ENCODE measurements at places on chromosomes 4 and X.
A peak's percentile ranks its signal among the peaks of the same experiment; 100 is the strongest.

DNA sequence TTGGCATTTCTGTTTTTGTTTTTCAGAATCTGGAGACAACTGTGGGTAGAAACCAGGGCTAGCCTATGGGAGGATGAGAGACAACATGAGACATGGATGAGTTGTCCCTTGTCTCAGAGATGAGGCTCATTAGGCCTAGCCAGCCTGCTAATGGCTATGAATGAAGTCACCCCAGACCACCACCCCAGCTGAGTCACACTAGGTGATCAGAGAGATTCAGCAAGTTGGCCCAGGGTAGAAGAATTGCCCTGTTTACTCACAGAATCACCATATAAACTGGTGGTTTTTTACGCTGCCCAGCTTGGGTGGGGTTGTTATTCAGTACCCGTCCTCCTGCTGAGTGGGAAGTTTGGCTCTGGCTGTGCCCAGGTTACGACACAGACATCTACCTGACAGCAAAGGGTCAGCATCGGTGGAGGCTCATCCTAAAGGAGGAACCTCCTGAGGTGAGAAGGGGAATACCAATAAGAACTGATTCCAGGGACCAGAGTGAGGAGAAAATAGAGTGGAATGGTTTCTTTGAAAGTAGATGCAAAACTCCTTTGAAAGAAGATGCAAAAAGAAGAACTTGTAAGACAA, 17.2 kb upstream of the ARSJ start:
- no peak for DNase-seq

GRCh38 chrX:107565931-107566603, 62.2 kb upstream of the PRPS1 start:
- DNase-seq = no peak

- peak; percentile 31 for DNase-seq
These were observed 138.9 kb upstream of the INPP4B start for GRCh38 chr4:142984871-142985585.

GRCh38 chrX:25810202-25810601, 327.9 kb upstream of the MAGEB18 start:
- no peak for DNase-seq

- no peak for DNase-seq
These were observed 5.2 kb upstream of the CXCL2 start for GRCh38 chr4:74104145-74104544.

DNA sequence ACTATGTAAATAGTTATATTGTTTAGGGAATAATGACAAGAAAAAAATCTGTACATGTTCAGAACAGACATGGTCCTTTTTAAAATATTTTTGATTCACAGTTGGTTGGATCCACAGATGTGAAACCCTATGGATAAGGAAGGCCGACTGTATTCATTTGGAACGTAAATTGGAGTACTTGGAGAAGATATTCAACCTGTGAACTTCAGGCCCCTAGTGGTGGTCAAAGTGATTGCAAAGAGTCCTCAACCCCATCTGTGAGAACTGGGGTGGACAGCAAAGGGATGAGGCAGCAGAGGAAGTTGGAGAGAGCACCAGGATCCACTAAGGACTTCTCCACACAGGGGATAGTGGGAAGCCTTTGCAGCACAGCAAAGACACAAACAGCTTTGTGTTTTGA, 6.2 kb upstream of the CXCL13 start:
- DNase-seq = peak; percentile 60

GRCh38 chr4:159150821-159151390, 48.0 kb downstream of the RAPGEF2 start:
- no peak for DNase-seq

DNA sequence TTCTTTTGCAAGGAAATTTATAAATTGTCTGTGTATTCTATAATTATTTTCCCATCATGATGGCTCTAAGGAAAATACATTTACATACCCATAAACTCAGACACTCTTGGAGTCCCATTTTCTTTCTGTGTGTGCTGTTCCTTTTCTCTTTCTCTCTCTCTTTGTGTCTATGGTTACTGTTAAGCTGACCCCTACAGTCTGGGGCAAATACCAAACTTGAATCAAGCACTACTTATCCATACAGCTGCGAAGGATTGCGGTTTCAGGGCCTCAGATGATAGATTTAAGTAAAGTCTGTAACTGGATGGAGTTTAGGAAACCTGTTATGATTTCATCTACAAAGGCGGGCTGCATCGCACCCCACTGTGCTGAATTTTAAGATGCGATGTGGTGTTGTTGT, 150.2 kb downstream of the SHROOM3 start:
- DNase-seq = no peak

Measured in Kasumi-1 (cell line).